AG20443 (cell line): ENCODE measurements at places on chromosomes 6 and 20.

GRCh38 chr6:69005199-69005598 lies 370.1 kb downstream of the ADGRB3 start:
- no peak for DNase-seq

DNA sequence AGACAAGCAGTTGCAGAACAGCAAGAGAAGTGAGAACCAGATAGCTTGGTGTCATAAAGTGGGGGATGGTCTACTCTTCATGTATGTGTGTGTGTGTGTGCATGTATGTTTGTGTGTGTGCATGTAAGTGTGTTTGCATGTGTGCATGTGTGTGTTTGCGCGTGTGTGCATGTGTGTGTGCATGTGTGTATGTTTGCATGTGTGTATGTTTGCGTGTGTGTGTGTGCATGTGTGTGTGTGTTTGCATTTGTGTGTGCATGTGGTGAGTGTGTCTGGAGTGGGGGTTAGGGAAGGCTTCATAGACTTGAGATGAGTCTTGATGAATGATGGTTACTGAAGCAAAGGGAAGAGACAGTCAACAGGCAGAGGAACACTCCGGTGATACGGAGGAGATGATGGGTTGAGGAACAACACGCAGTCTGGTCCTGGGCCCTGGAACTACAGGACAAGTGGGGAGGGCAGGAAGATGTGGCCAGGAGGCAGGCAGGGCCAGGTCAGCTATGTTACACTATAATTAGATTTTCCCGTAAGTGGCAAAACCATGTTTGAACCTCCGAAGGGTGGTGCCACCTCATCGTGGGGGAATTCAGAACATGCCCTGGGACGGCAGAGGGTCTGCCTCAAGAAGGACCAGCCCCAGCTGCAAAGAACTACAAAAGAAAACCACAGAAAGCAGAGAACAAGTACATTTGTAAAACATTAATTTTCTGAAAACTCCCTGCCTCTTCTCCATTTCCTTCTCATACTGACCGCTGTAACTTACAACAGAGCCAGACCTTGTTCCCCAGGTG lies 38.7 kb upstream of the PDE10A start:
- no peak for DNase-seq

DNA sequence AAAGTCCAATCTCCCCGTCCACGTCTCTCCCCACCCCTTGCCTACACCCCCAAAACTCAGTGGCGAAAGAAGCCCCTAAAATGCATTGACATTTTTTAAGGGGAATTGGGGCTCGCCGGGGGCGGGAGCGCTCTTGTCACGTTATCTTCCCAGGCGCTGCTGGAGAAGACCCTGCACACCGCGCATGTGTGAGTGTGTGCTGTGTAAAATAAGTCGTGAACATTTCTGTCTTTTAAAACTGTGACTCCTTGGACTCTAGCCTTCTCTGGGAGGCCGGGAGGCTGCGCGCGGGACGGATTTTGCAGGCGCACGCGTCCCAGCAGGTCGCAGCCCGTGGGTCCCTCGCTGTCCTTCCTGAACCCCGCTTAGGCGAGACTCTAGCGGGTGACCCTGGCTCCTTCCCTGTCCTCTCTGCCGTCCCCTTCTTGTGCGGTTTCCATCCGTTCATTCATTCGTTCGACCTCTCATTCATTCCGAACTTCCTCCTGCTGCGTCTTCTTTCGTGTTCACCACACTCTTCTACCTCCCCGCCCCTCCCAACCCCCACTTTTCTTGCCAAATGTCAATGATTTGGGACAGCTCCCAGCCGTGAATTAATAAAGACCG lies 2.2 kb downstream of the NRN1 start:
- peak; percentile 17 for DNase-seq

- DNase-seq = no peak
These were observed 222.3 kb upstream of the SMLR1 start for GRCh38 chr6:130604841-130605399.

- no peak for DNase-seq
These were observed 109.8 kb upstream of the EMILIN3 start for GRCh38 chr20:41476446-41476845.

DNA sequence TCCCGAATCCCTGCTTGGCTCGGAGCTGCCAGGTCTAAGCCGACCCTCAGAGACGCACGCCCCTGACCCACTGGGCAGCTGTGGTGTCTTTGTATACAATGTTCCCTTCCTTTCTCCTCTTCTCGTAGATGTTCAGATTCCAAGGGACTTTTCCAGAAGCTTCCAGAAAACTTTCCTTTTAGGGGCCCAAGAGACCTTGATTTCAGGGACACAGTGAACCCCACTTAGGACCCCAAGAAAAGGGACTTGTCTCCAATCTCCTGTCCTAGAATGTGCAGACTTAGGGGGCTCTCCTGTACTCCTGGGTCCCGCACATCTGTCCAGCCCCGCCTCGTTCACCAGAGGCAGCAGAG lies 103.5 kb downstream of the EDN3 start:
- DNase-seq = no peak

DNA sequence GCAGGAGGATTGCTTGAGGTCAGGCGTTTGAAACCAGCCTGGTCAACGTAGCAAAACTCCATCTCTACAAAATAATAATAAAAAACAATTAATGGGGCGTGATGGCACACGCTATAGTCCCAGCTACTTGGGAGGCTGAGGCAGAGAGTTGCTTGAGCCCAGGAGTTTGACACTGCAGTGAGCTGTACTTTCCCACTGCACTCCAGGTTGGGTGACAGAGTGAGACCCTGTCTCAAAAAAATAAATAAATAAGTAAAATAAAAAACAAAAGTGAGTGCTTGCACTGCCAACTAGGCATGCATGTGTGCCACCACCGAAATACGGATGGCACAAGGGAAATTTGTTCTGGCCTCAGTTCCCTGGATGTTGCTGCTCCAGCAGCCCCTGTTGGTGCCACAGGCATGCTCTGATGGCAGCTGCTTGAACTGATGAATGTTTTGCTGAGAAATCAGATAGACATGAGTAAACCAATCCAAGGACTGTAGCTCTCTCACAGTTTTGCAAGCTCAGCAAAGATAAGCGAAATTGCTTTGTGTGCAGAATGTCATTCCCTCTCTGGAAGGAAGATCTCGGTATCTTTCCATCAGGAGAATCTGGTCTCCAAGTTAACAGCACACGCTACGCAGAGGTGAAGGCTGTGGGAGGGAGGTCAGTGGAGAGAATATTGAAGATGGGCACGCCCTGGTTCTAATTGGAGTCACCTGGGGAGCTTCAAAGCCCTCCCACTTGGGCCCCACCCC lies 188.0 kb upstream of the SLC24A3 start:
- DNase-seq = no peak
